HS-27A (cell line): ENCODE measurements at places on chromosomes 11 and 22.
A peak's percentile ranks its signal among the peaks of the same experiment; 100 is the strongest.

GRCh38 chr22:35257002-35257320 lies 332 bp upstream of the HMGXB4 start:
- no peak for DNase-seq

- DNase-seq = peak; percentile 46
Measured at GRCh38 chr11:65301491-65302329, 13.0 kb upstream of the CDC42EP2 start.

DNA sequence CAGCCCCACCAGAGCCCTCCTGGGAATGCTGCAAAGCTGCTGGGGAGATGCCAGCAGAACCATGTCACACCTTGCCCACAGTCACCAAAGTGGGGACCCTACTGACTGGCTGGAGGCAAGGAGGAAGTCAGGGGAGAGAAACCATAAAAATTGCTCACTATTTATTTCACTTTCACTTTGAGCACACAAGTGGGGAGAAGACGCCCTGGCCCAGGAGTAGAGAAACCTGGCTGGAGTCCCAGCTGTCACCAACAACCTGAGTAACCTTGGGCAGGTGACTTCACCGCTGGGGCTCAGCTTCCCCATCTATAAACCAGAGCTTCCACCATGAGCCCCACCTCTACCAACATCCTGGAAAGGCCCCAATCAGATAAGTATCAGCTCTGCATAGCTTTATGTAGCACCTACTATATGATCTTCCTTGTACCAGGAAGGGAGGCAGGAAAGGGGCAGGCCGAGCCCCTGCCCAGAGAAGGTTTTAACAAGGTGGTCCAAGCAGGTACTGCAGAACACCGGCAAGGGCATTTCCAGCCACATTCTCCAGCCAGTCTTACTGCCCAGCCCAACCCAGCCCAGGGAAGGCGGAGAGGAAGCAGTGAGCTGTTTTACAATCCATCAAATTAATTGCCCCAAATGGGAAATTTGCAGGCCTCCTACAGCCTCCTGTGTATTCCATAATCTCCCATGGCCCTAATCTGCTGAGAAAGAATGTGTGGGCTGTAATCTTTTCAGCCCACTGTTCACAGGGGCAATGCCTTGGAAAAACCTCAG lies 27.6 kb downstream of the PLEKHA7 start:
- DNase-seq = no peak

DNA sequence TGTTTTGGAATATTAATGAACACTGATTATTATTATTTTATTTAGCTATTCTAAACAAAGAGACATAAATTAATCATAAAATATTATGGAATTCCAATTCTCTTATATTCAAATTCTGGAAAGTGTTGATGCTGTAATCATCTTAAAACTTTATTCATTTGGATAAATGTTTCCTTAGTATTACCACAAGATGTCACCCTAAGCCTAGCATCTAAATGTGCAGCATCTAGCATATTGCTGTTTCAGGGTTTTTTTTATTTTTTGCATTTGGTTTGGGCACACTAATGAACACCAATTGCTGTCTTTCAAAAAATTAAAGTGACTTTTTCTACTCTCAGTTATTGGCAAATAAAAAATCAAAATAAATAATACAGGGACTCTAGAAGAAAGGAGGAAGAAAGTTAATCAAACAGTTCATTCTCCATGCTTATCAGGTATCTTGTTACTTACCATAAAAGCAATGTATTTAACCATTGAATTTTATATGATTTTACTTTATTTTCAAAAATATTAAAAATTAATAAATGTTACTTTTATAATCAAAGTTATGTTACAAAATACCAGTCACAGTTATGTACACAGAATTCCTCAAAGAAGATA lies 31.8 kb downstream of the DLG2 start:
- peak; percentile 14 for DNase-seq

DNA sequence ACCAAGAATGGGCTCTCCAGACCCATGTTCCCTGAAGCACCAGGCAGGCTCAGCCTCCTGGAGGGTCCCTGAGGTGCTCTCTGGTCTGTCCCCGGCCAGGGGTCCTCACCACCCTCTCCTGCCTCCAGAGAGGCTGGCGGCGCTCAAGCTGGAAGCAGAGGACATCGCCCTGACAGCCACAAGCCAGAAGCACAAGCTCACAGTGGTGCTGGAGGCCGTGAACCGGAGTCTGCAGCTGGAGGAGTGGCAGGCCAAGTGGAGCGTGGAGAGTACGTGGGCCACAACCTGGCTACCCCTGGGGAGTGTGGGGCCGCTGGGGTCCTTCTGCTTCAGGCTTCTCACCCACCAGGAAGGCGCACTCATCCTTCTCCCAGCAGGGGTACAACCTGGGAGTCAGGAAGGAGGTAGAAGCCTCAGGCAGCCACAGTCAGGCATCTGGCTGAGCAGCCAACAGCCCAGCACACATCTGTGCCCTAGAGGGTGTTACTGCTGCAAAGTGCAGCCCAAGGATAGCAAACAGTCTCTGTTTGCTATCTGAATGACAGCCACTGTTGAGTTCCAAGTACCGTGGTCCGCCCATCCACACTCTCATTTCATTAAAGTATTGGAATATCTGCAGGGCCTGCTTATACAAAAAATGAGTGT lies 8.4 kb downstream of the PARVG start:
- DNase-seq = no peak

GRCh38 chr11:75337195-75337654 lies 14.2 kb downstream of the ARRB1 start:
- DNase-seq = no peak

GRCh38 chr11:119472186-119472855 lies 49.3 kb upstream of the THY1 start:
- DNase-seq = no peak

GRCh38 chr11:57650739-57651090 lies 1.0 kb upstream of the YPEL4 start:
- DNase-seq = no peak

GRCh38 chr22:48738204-48738980 lies 1089.3 kb downstream of the BRD1 start:
- no peak for DNase-seq

- no peak for DNase-seq
Measured at GRCh38 chr11:100865443-100866065, 178.5 kb downstream of the ARHGAP42 start.
